ENCODE measurements at places on chromosomes 2 and 18. TPM values are rescaled to one million over a fixed set of nuclear protein-coding genes. Genes with fewer than 3 reads are reported as not detected.

DNA sequence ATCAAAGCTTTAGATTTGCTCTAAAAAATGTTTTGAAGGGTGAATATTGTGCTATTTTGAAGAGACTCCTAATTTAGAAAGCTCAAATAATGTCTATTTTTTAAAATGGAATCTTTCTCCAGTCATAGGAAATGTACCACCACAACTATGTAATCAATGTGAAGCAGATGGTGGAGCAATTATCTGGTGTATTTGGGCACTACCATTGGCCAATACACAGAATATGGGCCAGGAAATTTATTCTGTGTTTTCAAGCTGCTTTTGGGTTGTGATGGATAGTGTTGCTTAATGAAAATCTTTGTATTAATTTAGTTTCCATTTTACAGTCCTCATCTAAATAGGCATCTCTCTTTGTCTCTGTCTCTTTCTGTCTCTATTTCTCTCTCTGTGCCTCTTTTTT is 17.1 kb upstream of the VWC2L start:
- no peak overlapping the region for H3K27ac ChIP-seq
- H3K4me1 ChIP-seq, result no peaks in the 10 kb centered on the region
- H3K36me3 ChIP-seq, result no peaks in the 10 kb centered on the region
- no peak for DNase-seq
- no peaks in the 10 kb centered on the region for H3K27me3 ChIP-seq

DNA sequence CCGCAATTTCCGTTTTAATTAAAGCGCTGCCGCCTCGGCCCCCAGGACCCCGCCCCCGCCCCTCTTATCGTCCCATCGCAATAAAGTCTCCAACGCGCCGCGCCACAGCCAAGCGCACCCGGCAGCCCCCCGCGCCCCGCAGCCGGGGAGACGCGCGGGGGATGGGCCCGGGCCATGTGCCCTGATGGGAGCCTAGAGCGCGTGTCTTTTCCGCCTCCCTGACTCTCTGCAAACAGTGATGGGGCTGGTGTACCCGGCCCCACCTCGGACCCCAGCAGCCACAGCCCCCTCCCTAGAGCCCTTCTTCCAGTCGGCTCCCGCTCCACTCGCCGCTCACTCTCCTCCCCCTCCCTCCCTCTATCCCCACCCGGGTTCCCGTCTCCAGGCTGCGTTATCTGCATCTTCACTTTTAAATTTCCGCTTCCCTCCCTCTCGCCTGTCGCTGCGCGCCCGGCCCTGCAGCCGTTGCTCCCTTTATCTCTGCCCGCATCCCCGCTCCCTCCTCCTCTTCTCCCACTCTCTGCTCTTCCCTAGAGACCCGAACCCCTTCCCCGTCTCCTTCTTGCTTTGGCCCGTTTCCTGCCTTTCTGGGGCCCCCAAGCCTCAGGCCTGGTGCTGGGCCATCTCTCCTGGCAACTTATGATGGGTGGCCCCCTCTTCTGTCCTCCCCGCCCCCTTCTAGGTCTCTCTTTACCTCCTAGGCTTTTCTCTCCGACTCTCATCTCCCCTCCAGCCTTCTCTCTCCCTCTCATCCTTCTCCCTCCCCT is 524 bp upstream of the FEV start:
- DNase-seq, result no peak
- peaks cover 33% of the 10 kb centered on the region for H3K4me1 ChIP-seq
- H3K4me3 ChIP-seq, result no peak overlapping the region
- no peaks in the 10 kb centered on the region for H3K36me3 ChIP-seq
- peaks cover 100% of the 10 kb centered on the region for H3K27me3 ChIP-seq
- H3K27ac ChIP-seq, result no peak overlapping the region

PRKAG3 gene
- total RNA-seq, result not detected

DNA sequence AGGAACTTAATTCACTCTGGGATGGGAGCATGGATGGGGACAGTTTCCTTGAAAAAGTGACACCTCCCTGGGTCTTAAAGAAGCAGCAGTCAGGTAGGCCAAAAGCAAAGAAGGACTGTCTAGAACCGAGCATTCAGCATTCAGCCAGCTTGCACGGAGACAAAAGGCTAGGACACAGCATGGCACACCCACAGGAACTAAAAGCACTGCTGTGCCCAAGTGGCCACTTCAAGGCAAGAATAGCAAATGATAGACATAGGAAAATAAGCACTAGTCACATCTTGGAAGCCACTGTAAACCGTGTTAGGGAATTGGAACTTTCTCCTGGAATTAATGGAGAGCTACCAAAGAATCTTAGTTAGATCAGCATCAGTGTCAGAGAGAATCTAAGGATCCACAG is 47.0 kb downstream of the LRP2 start:
- H3K27me3 ChIP-seq, result no peaks in the 10 kb centered on the region
- no peaks in the 10 kb centered on the region for H3K4me1 ChIP-seq
- H3K27ac ChIP-seq, result no peak overlapping the region
- DNase-seq, result no peak

DNA sequence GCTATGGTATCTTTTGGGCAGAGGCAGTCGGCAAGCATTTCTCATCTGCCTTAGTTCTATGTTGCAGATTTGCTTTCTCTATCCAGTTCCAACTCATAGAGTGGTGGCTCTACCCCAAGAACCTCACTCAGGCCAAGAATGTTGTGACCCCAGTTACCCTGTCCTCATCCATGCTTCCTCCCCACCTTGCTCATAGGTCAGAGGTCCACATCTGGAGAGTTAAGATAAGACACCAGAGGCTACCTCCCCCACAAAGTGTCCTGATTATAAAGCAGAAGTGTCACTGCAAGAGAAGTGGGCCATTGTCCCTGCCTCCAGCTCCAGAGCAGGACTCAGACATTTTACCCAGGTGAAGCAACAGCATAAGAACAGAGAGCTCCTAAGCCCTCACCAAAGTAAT is 276.8 kb upstream of the CHST9 start:
- H3K4me3 ChIP-seq, result no peak overlapping the region
- DNase-seq, result no peak
- H3K27me3 ChIP-seq, result no peaks in the 10 kb centered on the region
- no peak overlapping the region for H3K27ac ChIP-seq
- H3K36me3 ChIP-seq, result no peaks in the 10 kb centered on the region
- H3K4me1 ChIP-seq, result no peaks in the 10 kb centered on the region

GPAT2 gene
- 1.4 TPM for total RNA-seq

DNA sequence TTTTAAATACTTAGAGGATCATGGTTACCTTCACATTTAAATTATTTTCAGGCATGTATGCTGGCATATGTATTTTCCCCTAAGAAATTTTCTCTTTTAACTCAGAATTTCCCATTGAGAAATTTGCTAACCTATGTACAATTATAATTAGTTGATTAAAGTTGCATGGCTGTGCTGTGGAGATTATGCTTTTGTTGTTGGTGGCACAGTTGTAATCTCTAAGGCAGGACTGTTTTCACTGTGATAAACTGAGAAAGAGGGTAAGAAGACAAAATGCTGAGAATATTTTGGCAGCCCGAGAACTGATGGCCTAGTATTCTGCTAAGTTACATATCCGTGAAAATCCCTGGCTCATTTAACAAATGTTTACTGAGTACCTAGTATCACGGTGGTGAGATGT is 1.4 kb downstream of the VRK2 start:
- H3K27me3 ChIP-seq, result no peaks in the 10 kb centered on the region
- no peak for DNase-seq
- no peaks in the 10 kb centered on the region for H3K36me3 ChIP-seq
- H3K27ac ChIP-seq, result no peak overlapping the region
- H3K4me1 ChIP-seq, result peaks cover 18% of the 10 kb centered on the region
- H3K4me3 ChIP-seq, result no peak overlapping the region

RAPGEF4 gene
- 1.4 TPM for total RNA-seq

DNA sequence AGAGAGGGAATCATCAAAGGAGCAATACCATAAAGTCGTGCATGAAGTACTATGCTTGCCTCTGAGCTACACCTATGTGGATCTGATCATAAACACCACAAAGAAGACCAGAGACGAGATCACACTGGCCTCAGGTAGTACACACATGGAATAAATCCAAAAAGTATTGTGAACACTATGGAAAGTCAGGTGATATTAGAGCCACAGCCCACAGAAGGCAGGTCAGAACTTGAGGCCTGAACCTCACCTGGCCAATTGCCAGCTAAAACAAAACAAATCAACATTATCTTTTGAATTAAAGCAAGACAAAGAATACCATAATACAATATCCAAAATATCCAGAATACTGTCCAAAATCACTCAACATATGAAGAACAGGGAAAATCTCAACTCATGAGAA is 371.1 kb downstream of the NCKAP5 start:
- H3K4me1 ChIP-seq, result no peaks in the 10 kb centered on the region
- DNase-seq, result no peak
- H3K4me3 ChIP-seq, result no peak overlapping the region
- H3K27ac ChIP-seq, result no peak overlapping the region
- no peaks in the 10 kb centered on the region for H3K36me3 ChIP-seq

LYPD6 gene
- total RNA-seq, result 3.0 TPM

GRCh38 chr2:26537069-26537825 is 59.3 kb upstream of the OTOF start:
- no peak overlapping the region for H3K4me3 ChIP-seq
- no peak overlapping the region for H3K27ac ChIP-seq
- peak; percentile 4 for DNase-seq
- H3K4me1 ChIP-seq, result no peaks in the 10 kb centered on the region
- H3K27me3 ChIP-seq, result no peaks in the 10 kb centered on the region
- no peaks in the 10 kb centered on the region for H3K36me3 ChIP-seq

BOLL gene
- total RNA-seq, result not detected

DNA sequence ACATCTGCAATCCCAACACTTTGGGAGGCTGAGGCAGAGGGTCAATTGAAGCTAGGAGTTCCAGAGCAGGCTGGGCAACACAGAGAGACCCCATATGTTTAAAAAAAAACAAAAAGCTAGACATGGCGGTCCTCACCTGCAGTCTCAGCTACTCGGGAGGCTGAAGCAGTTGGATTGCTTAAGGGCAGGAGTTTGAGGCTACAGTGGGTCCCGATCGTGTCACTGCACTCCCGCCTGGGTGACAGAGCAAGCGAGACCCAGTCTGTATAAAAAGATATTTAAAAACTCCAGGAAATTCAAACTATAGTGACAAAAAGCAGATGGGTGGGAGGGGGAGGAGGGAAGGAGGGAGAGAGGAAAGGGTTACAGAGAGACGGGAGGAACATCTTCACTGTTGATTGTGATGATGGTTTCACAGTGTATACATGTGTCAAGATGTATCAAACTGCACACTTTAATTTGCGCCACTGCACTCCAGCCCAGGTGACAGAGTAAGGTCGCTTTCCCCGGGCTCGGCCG is 942 bp upstream of the ZNF236 start:
- no peaks in the 10 kb centered on the region for H3K27me3 ChIP-seq
- peak overlapping the region; percentile 62 for H3K4me3 ChIP-seq
- H3K36me3 ChIP-seq, result no peaks in the 10 kb centered on the region
- H3K27ac ChIP-seq, result peak overlapping the region; percentile 98
- peaks cover 4% of the 10 kb centered on the region for H3K4me1 ChIP-seq
- DNase-seq, result no peak

DNA sequence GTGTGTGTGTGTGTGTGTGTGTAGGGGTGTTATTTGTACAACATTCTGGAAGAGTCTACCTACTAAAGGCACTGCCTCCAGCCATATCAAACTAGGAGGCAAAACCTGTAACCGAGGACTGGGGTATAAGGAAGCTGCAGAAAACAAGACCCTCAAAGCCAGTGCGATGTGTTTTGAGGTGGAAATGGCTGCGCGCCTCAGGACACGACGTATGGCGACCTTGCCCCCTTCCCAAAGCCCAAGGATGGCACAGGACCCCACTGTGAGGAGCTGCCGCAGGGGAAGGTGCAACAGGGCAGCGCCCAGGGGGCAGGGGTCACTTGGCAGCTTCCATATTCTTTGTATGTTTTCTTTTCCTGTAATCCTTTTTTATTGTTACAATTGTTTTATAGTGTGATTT is 59.8 kb downstream of the CENPO start:
- DNase-seq, result no peak
- H3K36me3 ChIP-seq, result no peaks in the 10 kb centered on the region
- H3K4me1 ChIP-seq, result peaks cover 12% of the 10 kb centered on the region

GRCh38 chr2:216370961-216371712 is 1.1 kb downstream of the MARCHF4 start:
- H3K36me3 ChIP-seq, result no peaks in the 10 kb centered on the region
- no peak overlapping the region for H3K27ac ChIP-seq
- no peak for DNase-seq
- H3K27me3 ChIP-seq, result peaks cover 77% of the 10 kb centered on the region
- H3K4me1 ChIP-seq, result peaks cover 11% of the 10 kb centered on the region
